ENCODE measurements at places on chromosomes 5 and 9. TPM values are rescaled to one million over a fixed set of nuclear protein-coding genes. Genes with fewer than 3 reads are reported as not detected.

DNA sequence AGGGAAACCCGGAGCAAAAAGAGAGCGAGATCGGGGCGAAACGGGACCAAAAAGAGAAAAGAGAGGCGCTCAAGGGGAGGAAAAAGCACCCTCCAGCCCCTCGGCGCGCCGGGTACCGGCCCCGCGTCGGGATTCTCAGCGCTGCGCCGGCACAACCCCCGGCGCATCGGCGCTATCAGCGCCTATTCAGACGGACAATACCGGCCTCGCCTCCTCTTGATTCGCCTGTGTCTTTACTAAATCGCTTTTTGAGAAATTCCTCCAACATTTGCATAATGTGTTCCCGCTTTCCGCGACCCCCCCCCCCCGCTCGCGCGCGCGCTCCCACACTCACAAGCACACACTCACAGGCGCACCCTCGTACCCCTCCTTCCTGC is 578 bp downstream of the LHX6 start:
- H3K27me3 ChIP-seq, result no peaks in the 10 kb centered on the region
- DNase-seq, result no peak
- no peaks in the 10 kb centered on the region for H3K36me3 ChIP-seq
- no peak overlapping the region for H3K27ac ChIP-seq
- peak overlapping the region; percentile 1 for H3K4me3 ChIP-seq

GRCh38 chr9:137423514-137424291 is 510 bp downstream of the NOXA1 start:
- H3K36me3 ChIP-seq, result no peaks in the 10 kb centered on the region
- H3K27ac ChIP-seq, result peak overlapping the region; percentile 28
- no peaks in the 10 kb centered on the region for H3K4me1 ChIP-seq
- H3K27me3 ChIP-seq, result no peaks in the 10 kb centered on the region
- peak overlapping the region; percentile 91 for H3K4me3 ChIP-seq
- DNase-seq, result peak; percentile 81

- no peaks in the 10 kb centered on the region for H3K27me3 ChIP-seq
- H3K27ac ChIP-seq, result no peak overlapping the region
- no peaks in the 10 kb centered on the region for H3K4me1 ChIP-seq
- no peak overlapping the region for H3K4me3 ChIP-seq
Measured at GRCh38 chr9:121939643-121940042, 153.5 kb downstream of the TTLL11 start.

NR6A1 gene
- total RNA-seq, result 1.6 TPM

PSIP1 gene
- 60.0 TPM for total RNA-seq

N4BP3 gene
- 0.19 TPM for total RNA-seq

- no peaks in the 10 kb centered on the region for H3K36me3 ChIP-seq
- no peak overlapping the region for H3K4me3 ChIP-seq
- H3K4me1 ChIP-seq, result no peaks in the 10 kb centered on the region
- H3K27ac ChIP-seq, result no peak overlapping the region
- no peaks in the 10 kb centered on the region for H3K27me3 ChIP-seq
Measured at GRCh38 chr5:113507601-113508000, 5.9 kb upstream of the YTHDC2 start.

- no peak for DNase-seq
- no peaks in the 10 kb centered on the region for H3K36me3 ChIP-seq
- H3K27ac ChIP-seq, result peak overlapping the region; percentile 0
- peaks cover 2% of the 10 kb centered on the region for H3K4me1 ChIP-seq
- H3K27me3 ChIP-seq, result no peaks in the 10 kb centered on the region
Measured at GRCh38 chr5:159504857-159505304, 174.6 kb upstream of the IL12B start.

GRCh38 chr5:97192580-97193354 is 9.7 kb upstream of the RIOK2 start:
- H3K27me3 ChIP-seq, result no peaks in the 10 kb centered on the region
- no peak for DNase-seq
- H3K27ac ChIP-seq, result no peak overlapping the region
- no peaks in the 10 kb centered on the region for H3K4me1 ChIP-seq
- no peak overlapping the region for H3K4me3 ChIP-seq
- no peaks in the 10 kb centered on the region for H3K36me3 ChIP-seq

DPYSL3 gene
- total RNA-seq, result 288 TPM

GRCh38 chr9:77543131-77543822 is 104.8 kb downstream of the GNA14 start:
- H3K4me1 ChIP-seq, result no peaks in the 10 kb centered on the region
- DNase-seq, result no peak
- no peaks in the 10 kb centered on the region for H3K27me3 ChIP-seq

DNA sequence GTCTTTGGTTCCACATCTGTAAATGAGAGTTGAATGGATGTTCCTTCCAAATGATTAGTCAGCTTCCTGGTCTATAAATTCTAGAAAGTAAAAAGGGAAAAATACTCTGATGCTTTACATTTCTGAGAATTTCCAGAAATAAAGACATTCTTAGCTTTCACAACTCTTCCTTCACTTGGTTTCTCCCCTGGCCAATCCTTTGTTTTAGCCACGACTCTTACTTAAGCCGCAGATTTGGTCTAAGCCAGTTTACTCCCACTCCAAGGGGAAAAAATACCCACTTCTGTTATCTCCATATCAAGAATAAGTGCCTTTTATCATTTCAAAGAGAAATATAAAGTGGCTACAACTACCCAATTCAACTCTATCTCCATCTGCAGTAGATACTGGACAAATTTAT is 29.7 kb downstream of the PWWP2A start:
- no peaks in the 10 kb centered on the region for H3K4me1 ChIP-seq
- no peaks in the 10 kb centered on the region for H3K27me3 ChIP-seq
- H3K27ac ChIP-seq, result no peak overlapping the region

- no peak within 1 kb of the TSS for H3K27ac ChIP-seq
- H3K36me3 ChIP-seq, result no peaks in the 10 kb centered on the region
- H3K4me1 ChIP-seq, result no peaks in the 10 kb centered on the region
- no peak for DNase-seq
Measured at GRCh38 chr5:141349917-141350619, at the start of gene PCDHGB1. Gene PCDHGB1, plus strand, starts transcription at chr5:141350099. Its CDS starts 162 bp downstream, at chr5:141350261.

TAF1L gene
- total RNA-seq, result 0.06 TPM

IFNA2 gene
- not detected for total RNA-seq

GRCh38 chr5:149422366-149423048 is 43.4 kb upstream of the IL17B start:
- DNase-seq, result peak; percentile 82
- peaks cover 31% of the 10 kb centered on the region for H3K36me3 ChIP-seq
- peak overlapping the region; percentile 64 for H3K27ac ChIP-seq
- H3K4me1 ChIP-seq, result no peaks in the 10 kb centered on the region
- H3K4me3 ChIP-seq, result no peak overlapping the region

DNA sequence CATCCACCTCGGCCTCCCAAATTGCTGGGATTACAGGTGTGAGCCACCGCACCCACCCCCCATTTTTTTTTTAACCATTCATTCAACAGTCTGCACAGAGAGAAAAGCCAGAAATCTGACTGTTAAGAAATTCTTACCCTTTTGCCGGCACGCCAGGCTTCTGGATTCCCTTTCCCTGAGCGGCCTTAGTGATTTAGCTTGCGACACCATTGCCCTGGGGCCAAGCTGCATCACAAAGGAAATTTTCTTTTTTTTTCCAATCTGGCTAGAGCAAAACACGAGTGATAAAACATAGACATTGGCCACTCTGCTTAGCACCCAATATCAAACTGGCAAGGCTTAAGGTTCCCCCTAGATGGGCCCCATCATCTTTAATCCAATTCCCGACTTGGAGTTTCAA is 21.2 kb upstream of the ATOSB start:
- H3K27me3 ChIP-seq, result no peaks in the 10 kb centered on the region
- H3K27ac ChIP-seq, result no peak overlapping the region
- H3K36me3 ChIP-seq, result no peaks in the 10 kb centered on the region
- DNase-seq, result no peak
- no peak overlapping the region for H3K4me3 ChIP-seq
- H3K4me1 ChIP-seq, result no peaks in the 10 kb centered on the region

All from aorta (tissue), 5 donors.